ENCODE measurements at places on chromosomes 2 and 18. TPM values are rescaled to one million over a fixed set of nuclear protein-coding genes. Genes with fewer than 3 reads are reported as not detected.
A peak's percentile ranks its signal among the peaks of the same experiment; 100 is the strongest.

SP140 gene
- 14.1 TPM for total RNA-seq

DNA sequence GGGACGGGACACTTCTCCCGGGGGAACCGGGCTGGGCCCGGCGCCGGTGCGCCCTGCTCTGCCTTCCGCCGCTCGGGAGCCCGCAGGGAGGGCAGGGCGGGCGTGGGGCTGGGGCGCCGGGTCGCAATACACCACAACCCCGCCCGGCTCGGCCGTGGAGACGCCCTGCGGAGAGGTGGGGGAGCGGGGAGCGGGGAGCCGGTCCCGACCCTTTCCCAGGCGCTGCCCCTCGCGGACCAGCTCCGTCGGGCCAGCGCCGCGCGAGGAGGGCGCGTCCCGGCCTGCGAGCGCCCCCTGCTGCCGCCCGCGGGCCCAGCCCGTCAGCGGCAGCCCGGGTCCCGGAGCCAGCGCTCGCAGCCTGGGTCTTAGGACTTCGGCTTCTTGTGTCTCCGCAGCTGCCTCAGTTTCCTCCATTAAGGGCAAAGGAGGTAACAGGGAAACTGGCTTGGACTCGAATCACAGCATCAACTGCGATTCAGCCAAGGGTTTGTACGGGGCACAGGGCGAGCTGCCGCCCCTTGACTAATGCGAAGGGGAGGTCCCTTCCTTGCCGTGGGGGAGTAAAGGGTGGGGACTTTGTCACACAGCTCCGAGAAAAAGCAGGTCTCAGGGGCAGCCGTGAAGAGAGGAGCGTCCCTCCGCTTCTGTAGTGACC, 635 bp upstream of the ADRA2B start:
- no peaks in the 10 kb centered on the region for H3K36me3 ChIP-seq
- peaks cover 2% of the 10 kb centered on the region for H3K4me1 ChIP-seq
- H3K27ac ChIP-seq: no peak overlapping the region
- peak overlapping the region; percentile 28 for H3K4me3 ChIP-seq

NPAS2 gene
- total RNA-seq: 5.8 TPM

DNA sequence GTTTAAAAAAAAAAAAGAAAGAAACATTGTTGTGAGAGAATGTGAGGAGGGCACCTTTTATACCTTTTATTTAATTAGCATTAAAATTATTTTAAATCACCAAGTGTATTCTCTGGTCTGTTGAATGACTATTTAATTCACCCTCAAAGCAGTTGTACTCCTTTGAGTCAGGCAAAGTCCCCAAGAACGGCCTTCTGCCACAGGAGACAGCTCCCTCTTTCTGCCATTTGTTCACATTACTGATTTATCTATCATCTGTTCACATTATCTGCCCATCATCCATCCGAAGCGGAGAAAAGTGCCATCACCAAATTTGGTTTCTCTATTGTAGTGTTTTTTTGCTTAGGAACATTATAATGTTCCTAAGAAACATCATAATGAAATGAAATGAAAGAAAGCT, 240.7 kb upstream of the DPP10 start:
- H3K36me3 ChIP-seq: no peaks in the 10 kb centered on the region
- no peak overlapping the region for H3K27ac ChIP-seq
- no peaks in the 10 kb centered on the region for H3K4me1 ChIP-seq
- no peak overlapping the region for H3K4me3 ChIP-seq
- DNase-seq: no peak
- no peaks in the 10 kb centered on the region for H3K27me3 ChIP-seq

DNA sequence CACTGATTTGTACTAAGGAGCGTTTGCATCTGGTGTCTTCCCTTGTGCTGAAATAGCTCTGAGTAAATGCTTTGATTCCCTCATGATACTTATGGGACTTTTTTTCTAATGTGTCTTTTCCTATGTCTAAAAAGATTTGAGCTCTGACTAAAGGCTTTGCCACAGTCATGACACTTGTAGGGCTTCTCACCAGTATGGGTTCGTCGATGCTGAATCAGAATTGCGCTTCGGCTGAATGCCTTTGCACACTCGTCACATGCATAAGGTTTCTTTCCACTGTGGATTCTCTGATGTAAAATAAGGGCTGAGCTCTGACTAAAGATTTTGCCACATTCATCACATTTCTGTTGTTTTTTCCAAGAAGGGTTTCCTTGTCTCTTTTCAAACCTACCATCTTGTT, 8.0 kb downstream of the ZNF396 start:
- H3K4me3 ChIP-seq: no peak overlapping the region
- no peak for DNase-seq
- no peaks in the 10 kb centered on the region for H3K36me3 ChIP-seq
- H3K27ac ChIP-seq: no peak overlapping the region
- H3K4me1 ChIP-seq: no peaks in the 10 kb centered on the region

GRCh38 chr2:80815259-80815658, 510.7 kb upstream of the LRRTM1 start:
- H3K4me1 ChIP-seq: no peaks in the 10 kb centered on the region
- H3K27ac ChIP-seq: no peak overlapping the region
- H3K27me3 ChIP-seq: no peaks in the 10 kb centered on the region
- no peaks in the 10 kb centered on the region for H3K36me3 ChIP-seq
- no peak overlapping the region for H3K4me3 ChIP-seq

All from astrocyte (in vitro differentiated cells and primary cell).